ENCODE measurements at places on chromosomes 11 and 22.

GRCh38 chr11:68064926-68065325, 26.1 kb downstream of the TCIRG1 start:
- no peak for DNase-seq

DNA sequence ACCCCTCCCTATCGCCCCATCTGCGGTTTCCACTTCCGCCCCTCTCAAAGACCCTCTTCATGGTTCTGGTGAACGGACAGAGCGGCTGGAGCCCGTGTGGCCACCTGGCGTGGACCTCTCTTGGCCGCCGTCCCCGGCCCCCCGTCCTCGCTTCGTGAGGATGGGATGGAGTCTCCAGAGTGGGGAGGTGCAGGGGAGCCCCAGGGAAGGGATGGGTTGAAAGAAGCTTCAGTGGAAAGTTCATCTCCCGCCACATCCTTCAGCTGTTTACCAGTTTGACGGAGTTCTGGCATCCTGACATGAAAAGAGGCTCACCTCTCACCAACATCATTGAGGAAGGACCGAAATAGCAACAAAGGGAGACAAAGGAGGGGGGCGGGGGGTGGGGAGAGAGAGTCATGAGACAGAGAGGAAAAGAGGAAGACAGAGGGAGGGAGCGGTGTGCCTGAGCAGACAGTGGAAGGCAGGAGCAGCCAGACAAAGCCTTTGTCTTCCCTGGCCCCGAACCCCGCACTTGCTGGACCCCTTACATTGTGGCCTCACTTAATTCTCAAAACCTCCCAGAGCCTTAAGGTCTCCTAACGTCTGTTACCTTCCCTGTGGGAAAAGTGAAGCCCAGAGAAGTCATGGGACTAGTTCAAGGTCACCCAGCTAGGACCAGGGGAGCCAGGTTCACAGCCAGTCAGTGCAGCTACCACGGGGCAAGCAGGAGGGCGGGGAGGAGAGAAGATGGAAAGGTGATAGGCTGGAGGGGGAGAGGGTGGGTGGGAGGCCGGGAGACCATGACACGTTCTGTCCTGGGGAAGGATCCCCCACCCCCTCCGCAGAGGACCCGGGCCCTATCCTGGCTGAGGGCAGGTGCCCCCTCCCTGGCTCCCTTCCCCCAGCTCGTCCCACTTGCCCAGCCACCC, 54.9 kb downstream of the CD6 start:
- DNase-seq: no peak

DNA sequence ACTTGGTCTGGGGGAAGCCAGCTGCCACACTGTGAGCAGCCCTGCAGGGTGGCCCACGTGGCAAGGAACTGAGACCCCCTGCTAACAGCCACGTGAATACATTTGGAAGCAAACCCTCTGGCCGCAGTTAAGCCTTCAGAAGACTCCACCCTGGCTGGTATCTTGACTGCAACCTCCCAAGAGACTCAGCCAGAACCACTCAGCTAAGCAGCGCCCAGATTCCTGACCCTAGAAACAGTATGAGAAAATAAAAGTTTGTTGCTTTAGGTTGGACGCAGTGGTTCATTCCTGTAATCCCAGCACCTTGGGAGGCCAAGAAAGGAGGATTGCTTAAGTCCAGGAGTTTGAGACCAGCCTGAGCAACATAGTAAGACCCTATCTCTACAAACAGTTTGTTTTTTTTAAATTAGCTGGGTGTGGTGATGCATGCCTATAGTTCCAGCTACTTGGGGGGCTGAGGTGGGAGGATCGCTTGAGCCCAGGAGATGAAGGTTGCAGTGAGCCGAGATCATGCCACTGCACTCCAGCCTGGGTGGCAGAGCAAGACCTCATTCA, 8.7 kb downstream of the ZMAT5 start:
- no peak for DNase-seq

GRCh38 chr11:1397146-1397861, 7.6 kb downstream of the BRSK2 start:
- DNase-seq: no peak

DNA sequence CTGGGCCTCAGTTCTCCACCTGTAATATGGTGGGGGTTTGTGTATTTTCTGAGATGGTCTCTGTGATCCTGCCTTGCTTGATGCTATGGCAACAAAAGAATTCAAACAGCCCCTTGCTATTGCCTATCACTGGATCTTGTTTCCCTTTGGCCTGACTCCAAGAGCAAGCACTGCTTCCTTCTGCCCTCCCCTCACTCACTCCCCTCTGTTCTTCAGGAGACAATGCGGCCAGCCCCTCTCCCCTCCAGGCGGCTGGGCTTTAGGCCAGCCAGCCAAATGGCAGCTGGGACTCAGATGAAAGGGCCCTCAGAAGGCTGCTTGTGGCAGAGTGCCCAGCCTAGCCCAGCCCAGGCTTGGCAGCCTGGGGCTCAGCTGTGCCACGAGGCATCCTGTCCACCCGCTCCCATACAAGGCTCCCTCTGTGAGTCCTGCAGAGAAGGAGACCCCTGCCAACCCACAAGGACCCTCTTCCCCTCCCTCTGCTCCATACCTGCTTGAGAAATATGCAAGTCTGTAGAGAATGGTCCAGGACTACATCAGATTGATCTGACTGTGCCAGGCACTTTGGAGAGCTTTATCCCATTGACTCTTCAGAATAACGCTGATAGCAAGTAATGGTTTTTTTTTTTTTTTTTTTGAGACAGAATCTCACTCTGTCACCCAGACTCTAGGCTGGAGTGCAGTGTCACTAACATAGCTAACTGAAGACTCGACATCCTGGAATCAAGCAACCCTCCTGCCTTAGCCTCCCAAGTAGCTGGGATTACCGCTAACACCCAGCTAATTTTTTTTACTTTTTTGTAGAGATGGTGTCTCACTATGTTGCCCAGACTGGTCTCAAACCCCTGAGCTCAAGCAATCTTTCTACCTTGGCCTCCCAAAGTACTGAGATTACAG, 7.6 kb upstream of the KCTD14 start:
- no peak for DNase-seq

DNA sequence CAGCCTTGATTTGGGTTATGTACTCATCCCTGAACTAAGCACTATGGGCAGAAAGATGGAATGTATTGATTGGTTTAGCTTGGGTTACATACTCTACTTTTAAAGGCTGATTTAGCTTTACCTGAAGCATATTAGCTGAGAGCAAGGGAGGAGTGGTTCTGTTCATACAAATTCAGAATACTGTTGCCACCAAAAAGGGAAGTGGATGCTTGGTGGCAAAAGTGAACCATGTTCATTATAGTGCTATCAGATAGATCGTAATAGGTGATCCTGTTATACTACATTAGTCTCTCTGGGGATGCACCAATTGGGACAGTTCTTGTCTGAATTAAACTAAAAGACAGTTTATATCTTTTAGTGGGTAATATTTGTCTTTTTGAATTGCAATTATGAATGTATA, 44.5 kb upstream of the RRM1 start:
- DNase-seq: no peak

- no peak for DNase-seq
These were observed 68.9 kb downstream of the C11orf58 start for GRCh38 chr11:16807306-16807705.

- DNase-seq: no peak
These were observed 7.1 kb upstream of the SLC35E4 start for GRCh38 chr22:30628491-30628890.

GRCh38 chr11:83287631-83288030, 1.5 kb upstream of the CCDC90B start:
- no peak for DNase-seq

GRCh38 chr22:20930004-20930403, 12.8 kb downstream of the CRKL start:
- no peak for DNase-seq

DNA sequence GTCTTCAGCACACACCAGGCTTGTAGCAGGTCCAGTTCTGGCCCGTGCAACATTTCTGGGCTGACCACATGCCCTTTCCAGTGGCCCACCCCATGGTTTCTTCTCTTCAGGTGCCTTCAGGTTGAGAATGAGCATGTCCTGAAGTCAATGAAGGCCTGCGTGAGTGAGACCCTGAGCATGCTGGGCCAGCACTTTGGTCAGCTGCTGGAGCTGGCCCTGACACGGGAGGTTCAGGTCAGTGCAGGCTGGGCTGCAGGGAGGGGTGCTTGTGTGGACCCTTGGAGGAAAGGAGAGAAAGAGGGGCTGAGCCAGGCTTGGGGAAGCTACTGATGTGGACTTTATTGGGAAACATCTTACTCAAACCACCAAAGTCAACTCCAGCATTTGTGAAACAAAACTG, 63.5 kb downstream of the INSC start:
- DNase-seq: no peak

DNA sequence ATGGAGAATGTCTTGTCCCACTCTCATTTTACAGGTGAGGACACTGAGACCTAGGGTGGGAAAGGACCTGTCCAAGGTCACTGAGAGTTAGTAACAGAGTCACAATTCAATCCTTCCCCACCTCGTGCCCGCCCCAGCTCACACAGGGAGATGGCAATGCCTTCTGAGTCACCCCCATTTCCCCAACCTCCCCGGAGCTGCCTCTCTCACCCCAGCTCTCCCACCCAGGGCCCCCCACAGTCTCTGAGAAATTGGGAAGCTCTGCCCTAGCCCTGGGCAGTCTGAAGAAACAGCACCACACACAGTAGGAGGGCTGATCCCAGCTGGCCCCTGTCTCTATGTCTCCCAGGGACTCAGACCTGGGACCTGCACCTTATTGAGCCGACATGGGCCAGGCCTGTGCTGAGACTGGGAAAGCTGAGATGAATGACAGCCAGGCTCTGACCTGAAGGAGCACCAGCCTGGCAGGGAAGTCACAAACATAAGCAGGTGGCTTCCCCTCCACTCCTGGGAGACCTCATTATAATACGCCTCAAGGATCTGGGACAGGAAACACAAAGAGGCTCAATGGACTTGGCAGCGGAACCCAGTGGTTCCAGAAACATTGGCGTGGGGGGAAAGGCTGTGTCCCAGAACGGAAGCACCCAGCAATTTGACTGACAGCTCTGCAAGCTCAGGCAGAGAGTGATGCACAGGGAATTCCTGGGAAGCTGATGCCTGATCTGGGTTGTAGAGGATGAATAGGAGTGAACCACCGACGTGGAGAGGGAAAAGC, 51.0 kb downstream of the CD6 start:
- no peak for DNase-seq

DNA sequence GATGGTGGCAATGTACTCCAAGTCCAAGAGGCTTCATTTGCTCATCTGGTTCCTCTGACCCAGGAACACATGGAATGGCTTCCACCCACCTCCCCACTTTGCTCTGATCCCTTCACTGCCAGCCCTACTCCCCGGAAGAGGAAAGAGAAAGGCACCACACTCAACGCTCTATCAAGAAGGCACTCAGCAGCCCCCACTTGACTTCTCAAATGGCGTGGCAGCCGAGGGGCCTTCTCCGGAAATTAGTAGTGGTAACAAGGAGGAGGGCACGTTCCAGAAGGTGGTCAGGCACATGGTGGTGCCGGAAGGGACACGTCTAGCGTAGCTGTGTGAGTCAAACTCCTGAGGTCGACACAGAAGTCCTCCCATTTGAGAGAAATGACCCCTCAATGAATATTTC, 36.5 kb upstream of the CYP2D6 start:
- no peak for DNase-seq

DNA sequence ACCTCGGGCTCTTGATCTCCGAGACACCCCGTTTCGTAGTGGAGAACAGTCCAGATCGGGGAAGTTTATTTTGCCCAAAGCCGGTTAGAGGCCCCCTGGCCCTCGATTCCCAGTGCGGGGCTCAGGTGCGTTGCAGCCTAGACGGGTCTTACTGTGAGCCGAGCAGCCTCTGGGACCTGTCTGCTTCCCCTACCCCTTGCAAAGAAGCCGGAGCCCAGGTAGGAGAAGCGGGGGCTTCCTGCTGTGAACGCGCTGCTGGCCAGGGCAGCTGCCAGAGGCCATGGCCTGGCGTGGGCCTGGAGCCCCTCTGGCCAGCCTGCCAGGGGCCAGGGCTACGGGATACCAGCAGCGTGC, 621 bp downstream of the TSPO start:
- no peak for DNase-seq

DNA sequence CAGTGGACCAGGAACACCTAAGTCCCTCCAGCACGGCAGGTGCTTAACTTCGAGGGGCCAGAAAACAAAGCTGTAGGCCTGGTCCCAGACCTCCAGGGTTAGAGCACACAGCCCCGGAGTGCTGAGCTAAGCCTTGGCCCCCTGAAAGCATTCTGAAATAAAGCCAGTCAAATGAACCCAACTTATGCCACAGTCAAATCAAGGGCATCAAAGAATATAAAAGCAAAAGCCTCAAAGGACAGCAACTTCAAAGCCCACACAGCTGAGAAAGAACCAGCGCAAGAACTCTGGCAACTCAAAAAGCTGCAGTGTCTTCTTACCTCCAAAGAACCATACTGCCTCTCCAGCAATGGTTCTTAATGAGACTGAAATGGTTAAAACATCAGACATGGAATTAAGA, 39.1 kb downstream of the TMEM123 start:
- no peak for DNase-seq

DNA sequence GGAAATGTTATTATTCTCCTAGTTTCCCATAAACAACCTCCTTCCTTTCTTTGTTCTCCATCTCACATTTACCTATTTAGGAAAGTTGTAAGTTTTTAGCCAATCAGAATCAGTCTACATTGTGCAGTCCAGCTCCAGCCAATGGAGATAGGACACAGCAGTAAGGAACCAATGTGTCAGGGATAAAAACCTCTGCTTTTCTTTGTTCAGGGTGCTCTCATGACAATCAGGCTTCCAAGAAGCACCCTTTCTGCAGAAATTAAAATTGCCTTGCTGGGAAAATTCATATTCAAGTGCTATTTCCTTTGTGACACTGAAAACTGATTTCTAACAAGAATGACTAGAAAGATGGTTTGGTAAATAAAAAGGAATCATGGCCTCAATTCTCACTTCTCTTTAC, 14.6 kb downstream of the SCGB2A1 start:
- no peak for DNase-seq

DNA sequence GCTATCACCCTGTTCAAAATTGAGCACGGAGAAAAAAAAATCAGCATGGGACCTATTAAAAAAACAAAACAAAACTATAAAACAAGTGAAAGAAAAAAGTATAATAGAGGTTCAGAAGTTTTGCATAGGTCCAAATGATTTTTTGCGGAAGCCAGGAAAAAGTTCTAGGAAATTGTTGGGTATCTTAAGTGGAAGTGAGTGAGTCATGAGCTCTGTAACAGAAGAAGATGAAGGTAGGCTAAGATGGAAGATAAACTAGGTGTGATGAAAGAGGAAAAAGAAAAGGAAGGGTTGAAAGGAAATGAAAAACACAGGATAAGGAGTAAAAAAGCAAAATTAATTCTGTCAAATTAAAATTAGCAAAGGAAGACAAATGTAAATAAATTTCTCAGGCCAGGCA, 27.8 kb downstream of the SDHD start:
- no peak for DNase-seq

- no peak for DNase-seq
These were observed 1043.0 kb upstream of the CNTN5 start for GRCh38 chr11:97977726-97978125.

GRCh38 chr11:70233511-70233934, 30.4 kb downstream of the FADD start:
- DNase-seq: no peak

GRCh38 chr22:44577391-44578109, 79.5 kb upstream of the RTL6 start:
- DNase-seq: no peak

Data from stimulated activated CD8-positive, alpha-beta memory T cell treated with anti-CD3 and anti-CD28 coated beads, Interleukin-15, amount 100 ng/mL, for 48 hours (primary cell).